ENCODE measurements at places on chromosomes 13 and 19.

DNA sequence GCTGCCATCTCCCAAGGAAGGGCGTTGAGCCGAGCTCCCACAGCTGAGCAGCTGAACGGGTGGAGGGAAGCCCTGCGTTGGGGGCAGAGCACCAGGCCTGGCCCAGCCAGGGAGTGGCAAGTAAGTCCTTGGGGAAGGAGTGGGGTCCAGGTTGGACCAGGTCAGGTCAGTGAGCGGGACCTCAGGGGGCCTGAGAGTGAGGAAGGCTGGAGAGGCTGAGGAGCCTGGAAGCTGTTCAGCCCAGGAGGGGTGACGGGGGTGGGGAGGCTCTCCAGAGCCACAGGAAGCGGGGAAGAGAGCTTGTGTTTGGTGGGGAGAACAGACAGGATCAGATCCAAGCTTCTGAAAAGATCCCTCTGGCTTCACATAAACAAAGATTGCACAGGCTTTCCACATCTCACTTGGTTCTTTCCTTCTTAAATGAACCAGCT is 55.4 kb upstream of the ATP12A start:
- DNase-seq: no peak

DNA sequence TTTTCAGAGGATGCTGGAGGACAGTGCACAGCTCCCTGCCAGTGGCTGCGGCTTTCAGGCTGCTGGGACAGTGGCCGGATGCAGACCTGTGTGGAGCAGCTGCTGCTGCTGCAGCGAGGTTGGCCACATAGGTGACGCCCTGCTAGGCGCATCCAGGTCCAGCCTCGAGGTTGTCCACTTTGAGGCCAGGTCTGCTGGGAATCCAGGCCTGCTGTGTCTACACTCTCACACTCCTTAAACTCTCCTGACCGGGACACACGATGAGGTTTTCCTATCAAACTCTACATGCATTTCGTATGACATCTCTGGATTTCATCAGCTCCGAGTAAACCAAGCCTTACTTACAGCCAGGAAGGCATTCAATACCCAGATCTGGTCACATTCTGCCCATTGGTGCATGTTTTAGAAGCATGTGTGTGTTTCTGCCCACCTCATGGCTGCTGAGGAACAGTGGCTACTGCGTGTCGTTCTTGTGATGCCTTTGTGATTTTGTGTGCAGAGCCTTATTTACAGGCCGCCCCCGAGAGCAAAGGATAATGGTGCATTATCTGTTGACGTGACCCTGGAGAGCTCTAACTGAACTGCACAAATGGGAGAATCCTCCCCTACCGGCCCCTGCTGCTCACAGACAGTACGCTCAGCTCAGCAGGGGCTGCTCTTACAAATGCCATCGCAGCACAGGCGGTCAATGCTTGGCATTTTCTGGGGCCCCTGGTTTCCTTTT is 12.3 kb upstream of the MCF2L start:
- no peak for DNase-seq

DNA sequence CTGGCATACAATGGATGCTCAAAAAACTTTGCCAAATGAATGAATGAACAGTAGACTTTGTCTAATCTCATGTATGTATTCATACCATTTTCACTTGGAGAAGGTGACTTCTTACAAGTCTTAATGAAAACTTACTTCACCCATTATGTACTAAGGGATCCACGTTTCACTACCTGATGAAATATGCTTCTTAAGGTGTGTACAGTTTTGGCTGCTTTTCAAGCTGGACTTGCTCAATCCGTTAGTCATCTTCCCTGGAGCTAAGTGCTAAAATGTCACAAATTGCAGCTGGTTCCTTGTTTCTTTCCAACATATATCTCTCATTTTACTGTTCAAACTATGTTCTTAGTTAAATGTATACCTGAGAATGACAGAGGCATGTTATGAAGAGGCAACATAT is 4.2 kb upstream of the CCNA1 start:
- no peak for DNase-seq

GRCh38 chr13:72166102-72166650 is 299.2 kb upstream of the DACH1 start:
- no peak for DNase-seq

- no peak for DNase-seq
Observed at GRCh38 chr19:35888398-35888797, 11.9 kb downstream of the NFKBID start.

GRCh38 chr19:54612428-54612827 is 17.9 kb upstream of the LILRB1 start:
- no peak for DNase-seq

DNA sequence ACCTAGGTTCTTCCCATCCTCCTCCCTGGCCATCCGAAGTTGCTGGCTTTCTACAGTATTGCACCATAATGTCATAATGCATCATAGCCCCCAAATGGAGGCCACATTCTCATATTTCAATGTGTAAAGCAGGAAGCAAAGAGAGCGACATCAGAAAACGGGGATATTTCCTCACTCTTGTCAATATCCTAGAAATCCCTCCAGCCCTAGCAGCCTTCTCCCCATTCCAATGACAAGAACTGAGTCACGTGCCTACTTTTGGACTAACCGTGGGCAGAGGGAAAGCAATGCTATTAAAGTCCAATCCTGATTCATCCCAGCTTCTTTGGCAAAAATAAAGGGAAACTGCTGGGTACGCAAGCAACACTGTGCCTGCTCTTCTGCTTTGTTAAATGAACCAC is 4.3 kb upstream of the RAP2A start:
- DNase-seq: peak; percentile 47

- DNase-seq: no peak
Observed at GRCh38 chr19:6223461-6224307, 56.1 kb downstream of the MLLT1 start.

DNA sequence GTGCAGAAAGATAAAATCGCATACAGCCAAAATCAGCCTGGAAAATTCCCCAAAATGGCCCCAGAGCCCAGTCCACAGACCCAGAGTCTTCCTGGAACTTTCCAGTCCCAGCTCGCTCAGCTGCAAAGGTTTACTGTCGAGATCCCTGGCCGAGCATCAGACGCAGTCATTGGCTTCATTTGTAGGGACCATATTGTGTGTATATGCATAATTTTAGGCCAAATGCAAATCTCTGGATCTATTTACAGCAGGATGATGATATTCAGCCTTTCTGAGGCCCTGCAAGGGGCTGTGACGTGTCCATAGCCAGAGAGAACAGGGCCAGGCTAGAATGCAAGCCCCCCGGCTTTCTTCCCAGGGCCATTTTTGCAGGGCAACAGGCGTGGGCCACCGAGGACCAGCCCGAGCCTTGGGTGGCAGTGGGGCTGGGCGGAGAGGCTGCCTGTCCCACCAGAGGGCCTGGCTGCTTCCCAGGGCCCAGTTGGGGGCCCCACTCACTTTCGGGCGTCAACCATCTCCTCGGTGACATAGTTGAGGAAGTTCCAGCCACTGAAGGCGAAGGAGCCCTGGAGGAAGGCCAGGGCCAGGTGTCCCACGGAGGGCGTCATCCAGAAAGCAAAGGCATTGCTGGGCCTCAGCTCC is 13.7 kb downstream of the SLC7A10 start:
- DNase-seq: no peak

DNA sequence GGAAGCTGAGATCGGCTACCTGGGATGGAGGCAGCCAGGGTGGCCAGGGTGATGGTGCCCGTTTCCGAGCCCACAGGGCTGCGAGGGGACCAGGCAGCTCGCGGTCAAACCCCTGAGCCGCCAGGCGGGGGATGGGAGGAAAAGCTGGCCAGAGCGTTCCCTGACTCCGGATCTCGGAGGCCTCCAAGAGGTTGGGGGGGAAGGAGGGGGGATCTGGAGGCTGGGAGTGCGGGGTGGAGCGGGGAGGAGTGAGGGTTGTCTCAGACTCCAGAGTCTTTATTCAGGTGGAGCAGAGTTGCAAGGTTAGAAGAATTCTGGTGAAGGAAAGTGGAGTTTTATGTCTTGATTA is 1.1 kb downstream of the CACNG7 start:
- DNase-seq: no peak

- DNase-seq: no peak
Observed at GRCh38 chr19:41031916-41032315, 40.8 kb downstream of the CYP2B6 start.

GRCh38 chr19:8120636-8121480 is 28.5 kb downstream of the FBN3 start:
- DNase-seq: no peak

DNA sequence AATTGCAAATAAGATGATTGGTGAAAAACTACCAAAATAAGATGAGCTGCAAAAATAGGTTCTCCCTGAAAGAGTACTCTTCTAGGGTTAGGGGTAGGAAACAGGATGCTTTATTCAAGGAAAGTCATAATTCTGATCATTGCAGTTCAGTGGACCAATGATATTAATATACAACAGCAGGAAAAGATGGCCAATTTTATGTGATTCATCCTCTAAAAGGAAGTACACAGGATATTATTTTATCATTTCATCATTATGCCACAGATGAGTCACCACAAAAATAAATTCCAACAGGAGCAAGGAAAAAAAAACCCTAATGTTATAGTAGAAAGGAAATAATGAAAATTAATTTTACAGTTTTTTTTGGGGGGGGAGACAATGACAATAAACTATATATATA is 205.0 kb downstream of the NALCN start:
- peak; percentile 47 for DNase-seq

GRCh38 chr13:109212650-109213049 is 573.7 kb downstream of the IRS2 start:
- DNase-seq: no peak

- no peak for DNase-seq
Observed at GRCh38 chr13:46578590-46578975, 25.6 kb downstream of the LRCH1 start.

DNA sequence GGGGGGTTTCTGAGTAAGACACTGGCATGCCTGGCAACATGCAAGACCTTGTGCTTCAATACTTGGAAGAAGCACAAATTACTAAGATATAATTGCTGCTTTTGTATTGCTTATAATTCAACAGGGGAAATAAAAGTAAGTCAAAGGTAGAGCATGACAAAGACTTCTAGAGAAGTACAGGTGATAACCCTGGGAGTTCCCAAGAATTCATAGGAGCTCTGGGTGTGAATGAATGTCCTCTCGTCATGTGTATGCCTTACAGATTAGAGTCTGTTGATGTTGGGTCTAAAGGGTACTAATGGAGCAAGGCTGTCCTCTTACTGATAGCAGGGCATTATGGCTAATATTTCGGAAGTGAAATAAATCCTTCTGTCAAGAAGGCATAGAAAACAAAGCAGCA is 7.6 kb upstream of the ZNF461 start:
- no peak for DNase-seq

- no peak for DNase-seq
Observed at GRCh38 chr19:16116067-16116466, 4.4 kb downstream of the RAB8A start.

GRCh38 chr13:19998960-19999359 is 40.4 kb downstream of the ZMYM2 start:
- DNase-seq: no peak

- DNase-seq: no peak
Observed at GRCh38 chr19:57583104-57583520, 833 bp upstream of the ZIK1 start.

DNA sequence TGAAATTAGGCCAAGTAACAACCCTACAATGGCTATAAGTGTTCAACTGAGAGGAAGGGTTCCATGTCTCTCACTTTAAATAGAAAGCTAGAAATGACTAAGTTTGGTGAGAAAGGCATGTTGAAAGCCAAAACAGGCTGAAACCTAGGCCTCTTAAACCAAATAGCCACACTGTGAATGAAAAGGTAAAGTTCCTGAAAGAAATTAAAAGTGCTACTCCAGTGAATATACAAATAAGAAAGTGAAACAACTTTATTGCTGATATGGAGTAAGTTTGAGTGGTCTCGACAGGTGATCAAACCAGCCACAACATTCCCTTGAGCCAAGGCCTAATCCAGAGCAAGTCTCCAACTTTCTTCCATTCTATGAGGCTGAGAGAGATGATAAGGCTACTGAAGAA is 209.6 kb downstream of the KLF12 start:
- DNase-seq: no peak

DNA sequence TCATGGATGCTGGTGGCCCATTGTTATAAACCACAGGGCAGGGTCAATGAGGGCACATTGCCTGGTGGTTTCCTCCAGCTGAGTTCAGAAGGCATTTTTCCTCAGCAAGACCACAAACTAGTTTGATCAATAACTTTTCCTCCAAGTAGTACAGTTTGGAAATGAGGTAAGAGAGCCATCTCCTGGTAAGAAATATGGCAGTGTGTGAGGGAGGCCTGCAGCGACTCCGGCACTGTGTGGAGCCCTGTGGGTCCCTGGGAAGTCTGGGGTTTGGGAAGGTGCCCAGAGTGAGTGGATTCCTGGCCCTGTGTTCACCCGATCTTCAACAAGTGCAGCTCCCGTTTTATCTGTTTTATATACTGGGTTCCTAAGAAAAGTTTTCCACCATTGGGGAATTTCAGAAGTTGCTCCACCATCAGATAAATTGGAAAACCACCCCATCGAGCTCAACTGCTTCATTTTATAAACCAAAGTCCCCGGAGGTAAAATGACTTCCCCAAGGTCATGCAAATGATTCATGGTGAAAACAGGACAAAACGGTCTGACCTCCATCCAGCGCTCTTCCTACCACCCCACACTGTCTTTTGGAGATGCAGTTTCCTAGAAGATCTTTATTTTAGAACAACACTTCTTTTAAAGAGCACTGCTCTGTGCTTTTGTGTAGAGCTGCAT is 148.4 kb downstream of the KATNAL1 start:
- DNase-seq: peak; percentile 78

- DNase-seq: no peak
Observed at GRCh38 chr13:95317039-95317989, 16.1 kb upstream of the ABCC4 start.

- no peak for DNase-seq
Observed at GRCh38 chr13:109379930-109380329, 406.5 kb downstream of the IRS2 start.

GRCh38 chr19:6088602-6089049 is 21.7 kb downstream of the RFX2 start:
- DNase-seq: no peak

DNA sequence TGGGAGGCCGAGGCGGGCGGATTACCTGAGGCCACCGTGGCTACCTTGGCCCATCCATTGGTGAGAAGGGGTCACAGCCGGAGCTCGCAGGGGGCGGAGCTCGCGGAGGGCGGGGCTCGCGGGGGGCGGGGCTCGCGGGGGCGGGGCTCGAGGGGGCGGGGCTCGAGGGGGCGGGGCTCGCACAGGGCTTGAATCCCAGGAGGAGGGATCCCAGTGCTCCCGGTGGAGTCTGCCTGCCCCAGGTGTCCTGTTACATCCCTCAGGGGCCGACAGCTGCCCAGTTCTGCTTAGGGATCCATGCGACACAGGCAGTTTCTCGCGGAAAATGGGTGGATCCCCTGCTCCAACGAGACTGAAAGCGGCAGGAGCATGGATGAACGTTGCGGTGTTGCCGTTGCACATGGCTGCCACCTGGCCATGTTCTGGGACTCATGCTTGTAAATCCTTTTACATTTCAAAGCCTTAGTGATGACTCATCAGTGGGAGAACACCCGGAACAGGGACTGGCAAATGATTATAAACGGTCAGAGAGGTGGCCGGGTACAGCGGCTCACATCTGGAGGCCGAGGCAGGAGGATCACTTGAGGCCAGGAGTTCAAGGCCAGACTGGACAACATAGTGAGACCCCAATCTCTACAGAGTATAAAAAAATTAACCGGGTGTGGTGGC is 25.1 kb downstream of the TMPRSS9 start:
- DNase-seq: peak; percentile 68
